ENCODE measurements at places on chromosomes 4 and X.

DNA sequence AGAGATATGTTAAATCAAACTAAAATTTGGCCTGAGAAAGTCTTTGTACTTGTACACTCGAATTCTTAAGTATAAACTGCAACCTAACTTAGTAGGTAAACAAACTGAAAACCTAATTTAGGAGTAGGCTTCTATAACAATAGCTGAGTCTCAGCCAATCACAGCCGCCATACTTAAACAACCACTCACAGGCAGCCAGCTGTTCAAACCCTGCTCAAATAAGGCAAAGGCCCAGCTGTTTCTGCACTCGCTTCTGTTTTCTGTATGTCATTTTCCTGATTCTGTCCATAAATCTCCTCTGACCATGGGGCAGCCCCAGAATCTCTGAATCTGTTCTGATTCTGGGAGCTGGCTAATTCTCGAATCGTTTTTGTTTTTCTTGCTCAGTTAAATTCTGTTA is 7.8 kb upstream of the PLS3 start:
- no peak for DNase-seq

- DNase-seq: no peak
Observed at GRCh38 chrX:117196481-117196880, 733.7 kb upstream of the CT83 start.

GRCh38 chrX:152307936-152308335 is 143.2 kb downstream of the GABRA3 start:
- DNase-seq: no peak

GRCh38 chr4:1741208-1741607 is 19.9 kb downstream of the TACC3 start:
- DNase-seq: no peak

GRCh38 chrX:70477734-70478075 is 33.1 kb downstream of the DLG3 start:
- DNase-seq: no peak

- DNase-seq: no peak
Observed at GRCh38 chr4:100721077-100721476, 203.3 kb upstream of the EMCN start.

DNA sequence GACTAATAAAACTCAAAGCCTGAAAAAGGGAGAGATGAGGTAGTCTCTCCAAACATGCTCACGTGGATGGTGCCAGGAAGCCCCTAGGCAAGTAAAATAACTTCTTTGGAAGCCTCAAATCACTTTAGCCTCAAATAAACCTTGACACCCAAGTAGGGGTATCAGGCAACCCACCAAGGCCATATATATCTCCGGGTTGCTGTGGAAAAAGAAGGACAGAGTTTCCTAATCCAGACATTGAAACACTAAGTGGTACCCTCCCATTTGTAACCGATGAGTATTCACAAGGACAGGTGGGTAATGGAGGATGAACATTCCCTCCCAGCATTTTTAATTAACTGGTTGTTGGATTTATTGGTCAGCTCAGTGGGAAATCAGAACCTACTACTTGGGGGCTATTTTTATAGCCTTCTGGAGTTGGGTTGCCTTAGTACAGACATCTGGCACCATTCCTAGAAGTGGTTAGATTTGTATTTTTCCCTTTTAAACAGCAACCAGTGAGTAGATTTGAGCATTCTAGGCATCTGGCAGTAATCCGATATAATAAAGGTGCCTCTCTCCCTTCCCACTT is 87.7 kb downstream of the GPC3 start:
- DNase-seq: no peak

DNA sequence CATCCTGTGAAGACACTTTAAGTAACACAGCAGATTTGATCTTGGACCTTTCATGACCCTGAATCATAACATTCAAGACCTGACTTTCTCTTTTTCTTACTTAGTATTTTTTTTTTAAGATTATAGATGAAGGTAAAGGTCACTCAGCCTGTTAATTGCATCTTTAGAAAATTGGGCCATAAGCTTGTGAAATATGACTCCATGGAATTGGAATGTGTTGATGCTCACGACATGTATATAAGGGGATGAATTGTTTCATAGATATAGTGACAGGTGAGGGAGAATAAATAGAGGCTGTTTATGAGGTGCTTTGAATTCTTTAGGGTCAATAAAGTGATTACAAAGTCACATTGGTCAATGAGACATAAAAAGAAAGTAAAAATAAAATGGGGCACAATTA is 27.7 kb upstream of the HS3ST1 start:
- DNase-seq: no peak

DNA sequence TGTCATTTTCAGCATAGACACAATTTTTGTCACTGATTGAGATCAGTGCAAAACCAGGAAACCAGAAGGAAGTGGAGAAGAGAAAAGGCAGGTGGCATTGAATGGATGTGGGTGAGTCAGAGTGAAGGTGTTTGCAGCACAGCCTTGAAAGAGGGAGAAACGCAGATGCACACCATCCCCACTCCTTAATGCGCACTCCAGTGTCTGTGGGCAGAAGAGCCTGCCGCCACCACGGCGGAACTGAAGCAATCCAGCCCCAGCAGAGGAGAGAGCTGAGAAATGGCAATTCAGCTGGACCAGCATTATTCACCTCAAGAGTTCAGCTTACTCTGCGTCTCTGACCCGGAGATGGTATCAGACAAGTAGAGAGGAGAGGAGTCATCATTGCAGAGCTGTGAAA is 393.1 kb upstream of the FRG1 start:
- no peak for DNase-seq

DNA sequence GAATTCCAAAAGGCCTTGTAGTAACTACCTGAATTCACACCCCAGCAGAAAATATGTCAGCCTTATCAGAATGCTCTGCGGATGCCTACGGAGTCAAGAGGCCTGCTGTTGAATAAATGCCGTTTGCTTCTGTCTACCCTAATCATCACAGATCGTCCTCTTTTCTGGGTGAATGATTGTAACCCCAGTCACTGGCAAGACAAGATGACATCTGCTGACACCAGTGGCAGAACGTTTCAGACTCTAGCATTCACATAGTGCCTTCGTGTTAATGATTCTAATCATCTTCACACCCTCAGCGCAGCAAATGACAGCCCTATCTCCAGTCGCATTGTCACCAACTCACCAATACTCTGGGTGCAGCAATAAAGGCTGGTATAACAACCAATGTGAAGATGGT is 89.1 kb upstream of the MAP3K15 start:
- DNase-seq: no peak

GRCh38 chrX:48919360-48919841 is 577 bp upstream of the PIM2 start:
- no peak for DNase-seq

DNA sequence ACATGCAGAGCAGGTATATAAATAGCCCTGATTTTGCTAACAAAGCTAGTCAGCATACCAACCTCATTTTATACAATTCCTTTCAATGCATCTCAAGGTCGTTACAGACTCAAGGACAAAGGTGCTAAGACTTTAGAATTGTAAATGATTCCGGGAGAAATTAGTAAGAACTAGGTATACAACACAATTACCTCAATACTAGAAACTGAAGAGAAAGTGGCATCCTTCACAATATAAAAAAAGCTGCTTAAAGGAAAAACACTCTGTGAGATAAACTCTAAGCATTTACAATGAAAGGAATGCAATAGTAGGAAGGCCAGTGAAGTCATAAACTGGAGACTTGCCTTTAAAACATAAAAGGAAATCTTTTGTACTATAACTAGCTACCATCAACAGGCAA is 11.9 kb downstream of the TNMD start:
- no peak for DNase-seq

DNA sequence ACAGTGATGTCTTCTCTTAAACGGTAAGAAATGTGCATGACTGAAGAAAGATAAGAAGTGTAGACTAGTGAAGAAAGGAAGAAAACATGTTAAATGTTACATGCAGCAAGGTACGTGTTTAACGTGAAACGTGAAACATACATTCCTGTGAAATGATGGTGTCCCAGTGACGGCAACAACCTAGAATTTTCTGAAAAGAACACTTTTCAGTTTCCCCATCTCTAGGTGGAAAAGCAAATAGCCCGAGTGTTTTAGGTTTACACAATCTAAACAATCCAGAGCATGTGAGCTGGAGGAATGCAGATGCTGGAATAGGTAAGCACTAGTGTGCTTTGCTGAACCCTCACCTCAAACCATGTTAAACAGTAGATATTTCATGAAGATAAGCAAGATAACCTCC is 60.7 kb downstream of the CLNK start:
- DNase-seq: no peak

DNA sequence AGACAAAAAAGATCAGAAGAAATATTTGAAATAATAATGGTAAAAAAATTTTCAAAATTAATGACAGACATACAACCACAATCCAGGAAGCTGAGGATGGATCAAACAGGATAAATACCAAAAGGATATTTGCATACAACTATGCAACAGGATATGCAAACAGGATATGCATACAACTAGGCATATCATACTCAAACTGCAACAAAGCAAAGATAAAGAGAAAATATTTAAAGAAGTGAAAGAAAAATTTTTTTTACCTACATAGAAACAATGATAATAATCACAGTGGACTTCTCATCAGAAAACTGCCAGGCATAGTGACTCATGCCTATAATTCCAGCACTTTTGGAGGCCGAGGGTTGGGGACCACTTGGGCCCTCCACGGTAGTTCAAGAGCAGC is 11.3 kb upstream of the DHX15 start:
- no peak for DNase-seq

- no peak for DNase-seq
Observed at GRCh38 chrX:65741823-65742222, 74.4 kb downstream of the MSN start.

- DNase-seq: no peak
Observed at GRCh38 chr4:35151816-35152572, 1092.3 kb downstream of the ARAP2 start.

- DNase-seq: no peak
Observed at GRCh38 chrX:81979806-81980515, 778.1 kb downstream of the SH3BGRL start.

- no peak for DNase-seq
Observed at GRCh38 chrX:3678328-3678727, 35.1 kb downstream of the PRKX start.

DNA sequence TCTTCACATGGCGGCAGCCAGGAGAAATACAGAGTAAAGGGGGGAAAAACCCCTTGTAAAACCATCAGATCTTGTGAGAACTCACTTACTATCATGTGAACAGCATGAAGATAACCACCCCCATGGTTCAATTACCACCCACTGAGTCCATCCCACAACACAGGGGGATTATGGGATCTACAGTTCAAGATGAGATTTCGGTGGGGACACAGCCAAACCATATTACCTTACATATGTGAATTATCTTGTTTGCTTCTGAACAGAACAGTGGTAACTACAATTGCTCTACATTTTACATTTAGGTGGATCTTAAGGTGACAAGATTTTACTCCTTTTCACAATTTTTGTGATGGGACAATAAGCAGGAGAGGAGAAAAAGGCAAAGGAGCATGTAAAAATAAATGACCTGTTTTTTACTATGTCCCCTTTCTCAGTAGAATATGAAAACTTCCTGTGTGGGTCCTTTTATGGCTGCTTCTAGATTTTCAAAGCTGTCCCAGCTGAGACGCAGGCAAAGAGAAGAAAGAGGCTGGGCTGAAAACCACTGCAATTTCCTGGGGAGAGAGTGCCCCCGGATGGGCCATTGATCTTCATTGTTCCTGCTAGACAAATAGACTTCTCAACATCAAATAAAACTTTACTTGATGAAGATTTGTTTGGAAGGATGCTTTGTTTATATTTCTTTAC is 45.9 kb upstream of the PGM2 start:
- DNase-seq: peak; percentile 37

DNA sequence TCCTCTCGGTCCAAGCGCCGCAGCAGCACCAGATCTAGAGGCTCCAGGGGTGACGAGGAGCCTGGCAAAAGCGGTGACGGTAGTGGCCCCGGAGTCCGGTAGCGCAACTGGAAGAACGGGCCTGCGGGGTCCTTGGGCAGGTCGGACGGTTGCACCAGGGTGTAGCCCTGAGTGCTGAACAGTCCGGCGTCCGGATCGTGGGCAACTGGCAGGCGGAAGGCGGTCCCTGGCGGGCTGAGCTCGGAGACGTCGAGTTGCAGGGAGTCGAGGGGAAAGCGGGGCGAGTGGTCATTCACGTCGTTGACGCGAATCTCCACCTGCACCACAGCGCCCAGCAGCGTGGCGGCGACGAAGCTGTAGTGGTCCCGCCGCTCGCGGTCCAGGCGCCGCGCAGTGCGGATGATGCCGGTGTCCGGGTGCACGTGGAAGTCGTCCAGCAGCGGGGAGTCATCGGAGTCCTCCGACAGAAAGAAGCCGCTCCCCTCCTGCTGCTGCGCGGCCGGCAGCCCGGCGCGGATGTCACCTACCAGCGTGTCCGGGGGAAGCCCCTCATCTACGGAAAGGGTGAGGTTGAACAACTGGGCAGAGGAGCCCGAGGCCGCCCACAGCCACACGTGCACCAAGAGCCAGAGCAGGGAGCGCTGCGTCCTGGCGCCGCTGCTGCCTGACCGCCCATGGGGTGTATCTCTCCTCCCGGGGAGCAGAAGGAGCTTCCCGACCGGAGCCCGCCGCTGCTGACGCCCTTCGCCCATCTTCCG is 837 bp downstream of the DCHS2 start:
- DNase-seq: no peak

- DNase-seq: no peak
Observed at GRCh38 chr4:168981460-168981859, 28.6 kb downstream of the CBR4 start.

DNA sequence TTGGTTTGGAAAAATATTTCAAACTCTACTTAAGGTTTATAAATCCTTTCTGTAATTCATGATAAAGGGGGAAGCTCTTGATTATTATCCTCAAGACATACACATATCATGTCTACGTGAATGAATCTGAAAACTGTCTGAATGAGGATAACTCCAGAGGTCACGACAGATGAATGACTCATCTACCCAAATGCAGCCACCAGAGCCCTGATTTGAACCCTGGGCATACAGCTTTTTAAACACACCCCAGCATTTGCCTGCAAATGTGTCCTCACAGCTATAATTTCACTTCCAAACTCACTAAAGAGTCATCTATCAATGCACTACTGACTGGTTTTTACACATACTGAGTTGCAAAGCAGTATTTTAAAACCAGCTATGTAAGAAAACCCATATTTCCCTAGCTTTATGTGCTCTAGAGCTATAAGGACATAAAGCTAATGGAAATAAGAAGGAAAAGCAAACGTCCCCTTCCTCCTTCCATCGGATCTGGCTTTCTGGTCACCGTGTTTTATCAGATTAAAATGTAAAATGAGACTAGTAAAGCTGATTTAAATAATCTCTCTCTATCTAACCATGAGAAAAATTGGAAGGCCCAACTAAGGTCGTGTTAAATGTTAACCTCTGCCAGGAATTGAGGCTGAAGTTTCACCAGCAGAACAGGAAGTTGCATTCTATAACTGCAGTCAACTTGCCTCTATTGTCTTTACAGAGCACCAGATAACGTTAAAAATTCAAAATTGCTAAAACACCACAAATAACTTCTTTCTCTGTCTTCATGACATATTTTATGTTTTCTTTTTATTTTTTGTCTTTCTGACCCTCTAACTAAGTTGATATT is 63.1 kb upstream of the SPP1 start:
- no peak for DNase-seq

GRCh38 chr4:143359644-143360193 is 23.0 kb downstream of the GAB1 start:
- no peak for DNase-seq

GRCh38 chr4:138234248-138234647 is 7.9 kb downstream of the SLC7A11 start:
- DNase-seq: no peak
